ENCODE measurements at places on chromosomes 16 and 17. TPM values are rescaled to one million over a fixed set of nuclear protein-coding genes. Genes with fewer than 3 reads are reported as not detected.

The DPEP2 gene
- not detected for total RNA-seq

The SLC2A4 gene
- total RNA-seq: 0.18 TPM

The EXOC7 gene
- 40.8 TPM for total RNA-seq

The NPTX1 gene
- 0.57 TPM for total RNA-seq

The TSPAN10 gene
- total RNA-seq: 4.5 TPM

The NPIPA7 gene
- total RNA-seq: not detected

The PLA2G10 gene
- not detected for total RNA-seq

The STAT5A gene
- total RNA-seq: 25.2 TPM

The CDRT15 gene
- total RNA-seq: not detected

The ZNF597 gene
- total RNA-seq: 2.5 TPM

The MARCHF10 gene
- not detected for total RNA-seq

The SLFN12L gene
- total RNA-seq: not detected

The WNT3 gene
- total RNA-seq: 0.65 TPM

The SHISA6 gene
- not detected for total RNA-seq

The OR3A3 gene
- total RNA-seq: not detected

The GCGR gene
- total RNA-seq: not detected

The KCNG4 gene
- not detected for total RNA-seq

The SERPINF2 gene
- 0.18 TPM for total RNA-seq

The MRPL38 gene
- total RNA-seq: 39.2 TPM

The KRTAP1-5 gene
- not detected for total RNA-seq

The CTRB1 gene
- total RNA-seq: not detected

The HSD17B2 gene
- 0.09 TPM for total RNA-seq

The TOX3 gene
- total RNA-seq: not detected

The CCDC200 gene
- total RNA-seq: not detected

The C16orf89 gene
- 1.6 TPM for total RNA-seq

The STH gene
- total RNA-seq: not detected

The RAB26 gene
- total RNA-seq: 3.6 TPM

The CEMP1 gene
- not detected for total RNA-seq

The RPTOR gene
- 36.2 TPM for total RNA-seq

The C16orf96 gene
- not detected for total RNA-seq

The MT1G gene
- total RNA-seq: not detected

The IRX3 gene
- total RNA-seq: 1.8 TPM

The C17orf100 gene
- 0.63 TPM for total RNA-seq

The SSTR5 gene
- total RNA-seq: not detected

The EPOP gene
- 5.0 TPM for total RNA-seq

The DNAI2 gene
- not detected for total RNA-seq

The SMPD3 gene
- not detected for total RNA-seq

The CIITA gene
- 0.74 TPM for total RNA-seq

The DPEP3 gene
- not detected for total RNA-seq

The ACTG1 gene
- 6,650 TPM for total RNA-seq

The MYADML2 gene
- total RNA-seq: not detected

The OR2C1 gene
- total RNA-seq: not detected

The CLEC10A gene
- not detected for total RNA-seq

The TIMP2 gene
- total RNA-seq: 180 TPM

The TXNL4B gene
- total RNA-seq: 24.8 TPM

The CCL4 gene
- total RNA-seq: not detected

The HNF1B gene
- total RNA-seq: not detected

The TPPP3 gene
- 0.74 TPM for total RNA-seq
